ENCODE measurements at places on chromosomes 2 and 18. TPM values are rescaled to one million over a fixed set of nuclear protein-coding genes. Genes with fewer than 3 reads are reported as not detected.

The PAX3 gene
- not detected for total RNA-seq

The CNPPD1 gene
- 37.1 TPM for total RNA-seq

The CCDC74B gene
- 1.9 TPM for total RNA-seq

The APLF gene
- total RNA-seq, result 4.5 TPM

The C2orf80 gene
- not detected for total RNA-seq

The ALKAL2 gene
- total RNA-seq, result not detected

The NCK2 gene
- 30.8 TPM for total RNA-seq

The CCDC141 gene
- not detected for total RNA-seq
